ENCODE measurements at places on chromosomes 2 and 18.

- no peak for DNase-seq
Measured at GRCh38 chr2:165017966-165018596, 62.8 kb upstream of the SLC38A11 start.

GRCh38 chr2:147634826-147635225 is 210.0 kb upstream of the ACVR2A start:
- DNase-seq, result no peak

DNA sequence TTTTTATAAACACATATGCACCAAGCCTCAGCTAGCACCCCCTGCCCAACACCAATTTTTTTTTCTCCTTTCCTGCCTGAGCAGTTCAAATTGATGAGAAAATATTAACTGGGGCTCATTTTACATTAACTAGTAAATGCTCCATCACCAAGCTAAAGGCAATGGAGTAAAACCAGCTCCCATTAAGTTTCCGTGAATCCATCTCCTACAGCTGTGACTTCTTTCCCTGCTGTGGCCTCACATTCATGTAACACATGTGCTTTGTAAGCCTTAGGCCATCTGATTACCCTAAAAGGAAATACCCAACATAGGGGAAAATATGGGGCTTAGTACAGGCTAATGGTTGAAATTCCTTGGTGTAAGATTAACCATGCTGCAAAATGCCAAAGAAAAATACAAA is 60.8 kb downstream of the DNER start:
- DNase-seq, result no peak

GRCh38 chr2:201900362-201900761 is 94.0 kb downstream of the CDK15 start:
- DNase-seq, result no peak

DNA sequence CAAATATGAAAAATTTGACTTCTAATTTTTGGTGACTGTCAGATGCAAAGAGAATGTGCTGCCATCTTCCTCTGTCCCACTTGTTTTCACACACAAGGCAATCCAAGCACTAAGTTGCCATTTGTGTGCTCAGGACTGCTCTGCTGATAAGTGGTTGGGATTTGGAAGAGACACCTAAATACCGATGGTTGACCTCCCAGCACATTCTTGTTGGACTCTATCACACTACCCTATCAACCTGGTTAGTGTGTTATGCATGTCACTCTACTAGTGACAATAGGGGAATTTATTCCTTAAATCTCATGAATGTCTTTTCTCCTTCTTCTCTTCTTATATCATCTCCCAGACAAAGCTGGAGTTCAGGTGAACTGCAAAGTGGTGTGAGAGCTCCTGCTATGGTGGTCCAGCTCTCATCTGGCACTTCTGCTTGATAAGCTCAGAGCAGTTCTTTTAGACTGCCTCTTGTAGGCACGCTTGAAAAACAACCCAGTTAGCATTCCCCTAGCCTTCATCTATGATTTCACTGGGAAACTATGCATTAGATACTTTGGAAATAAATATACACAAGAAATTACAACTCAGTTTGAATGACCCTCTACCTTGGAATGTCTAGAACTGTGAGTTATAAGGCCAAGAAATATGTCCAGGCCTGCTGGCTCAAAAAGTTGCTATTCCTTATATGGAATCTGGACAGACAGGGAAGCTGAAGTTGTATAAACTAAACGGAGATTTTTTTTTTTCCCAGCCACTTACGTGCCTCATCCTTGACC is 404.8 kb downstream of the MEIS1 start:
- DNase-seq, result no peak

DNA sequence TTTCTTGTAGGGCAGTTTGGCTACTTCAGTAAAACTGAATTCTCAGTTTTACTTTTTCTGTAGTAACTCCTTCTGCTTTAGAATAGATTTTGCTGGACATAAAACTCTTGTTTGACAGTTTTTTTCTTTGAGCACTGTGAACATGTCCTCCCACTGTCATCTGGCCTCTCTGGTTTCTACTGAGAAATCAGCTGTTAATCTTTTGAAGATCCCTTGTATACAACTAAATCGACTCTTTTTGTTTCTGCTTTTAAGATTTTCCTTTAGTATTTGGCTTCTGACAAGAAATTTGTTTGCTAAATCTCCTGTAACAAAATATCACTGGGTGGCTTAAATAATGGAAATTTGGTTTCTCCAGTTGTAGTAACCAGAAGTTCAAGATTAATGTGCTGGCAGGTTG is 570.9 kb upstream of the RAB6C start:
- no peak for DNase-seq

GRCh38 chr2:236012155-236012554 is 156.0 kb downstream of the GBX2 start:
- DNase-seq, result no peak

- DNase-seq, result no peak
Measured at GRCh38 chr2:10794876-10795275, 17.7 kb downstream of the PDIA6 start.

DNA sequence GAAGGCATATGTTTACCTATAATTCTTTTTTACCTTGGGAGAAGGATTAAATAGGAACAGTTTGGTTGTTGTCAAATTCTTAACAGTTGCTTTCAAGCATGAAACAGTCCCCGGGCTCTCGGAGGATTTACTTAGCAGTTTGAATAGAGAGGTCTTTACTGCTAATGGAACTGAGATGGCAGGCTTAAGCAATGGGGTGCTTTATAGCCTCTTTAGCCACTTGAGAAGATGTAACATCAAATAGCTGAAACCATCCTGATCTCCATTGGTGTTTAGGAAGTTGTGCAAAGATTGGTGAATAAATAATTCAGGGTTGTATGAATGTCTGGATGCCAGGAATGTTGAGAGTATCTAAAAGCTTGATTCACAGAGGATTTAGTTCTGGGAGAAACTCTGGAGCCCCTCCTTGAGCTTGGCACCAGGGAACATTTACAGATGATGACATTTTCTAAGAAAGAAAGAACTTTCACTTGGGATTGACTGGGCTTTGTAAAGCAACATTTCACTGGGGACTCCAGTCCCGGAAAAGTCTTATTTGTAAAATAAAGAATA is 51.9 kb downstream of the PTPRM start:
- DNase-seq, result no peak

DNA sequence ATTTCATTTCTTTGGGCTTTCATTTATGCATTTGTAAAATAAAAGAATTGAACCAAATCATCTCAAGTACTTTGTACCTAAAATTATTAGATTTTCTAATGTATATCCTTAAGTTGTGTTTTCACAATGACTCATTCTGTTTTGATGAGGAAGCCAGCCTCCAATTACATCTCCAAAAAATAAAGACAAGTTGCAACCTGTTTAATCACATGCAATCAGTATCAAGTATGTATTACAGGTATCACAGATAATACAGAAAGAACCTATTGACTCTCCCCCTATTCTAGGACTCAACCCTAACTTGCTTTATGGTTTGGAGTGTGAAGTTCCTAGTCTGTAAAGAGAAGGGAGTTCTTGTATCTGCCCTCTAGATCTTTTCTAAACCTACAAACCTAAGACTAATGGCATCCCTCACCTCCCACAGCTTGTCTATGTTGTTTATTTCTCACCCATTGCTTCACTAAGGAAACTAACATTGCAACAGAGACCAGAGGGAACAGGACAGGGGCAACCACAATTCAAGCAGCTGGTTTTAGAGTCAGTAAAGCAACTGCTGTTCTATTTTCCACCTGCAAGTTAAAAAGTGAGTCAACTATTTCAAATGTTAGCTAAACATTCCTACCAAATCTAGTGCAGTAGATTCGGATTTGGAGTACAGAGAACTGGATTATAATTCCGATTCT is 141.1 kb upstream of the ETAA1 start:
- no peak for DNase-seq

DNA sequence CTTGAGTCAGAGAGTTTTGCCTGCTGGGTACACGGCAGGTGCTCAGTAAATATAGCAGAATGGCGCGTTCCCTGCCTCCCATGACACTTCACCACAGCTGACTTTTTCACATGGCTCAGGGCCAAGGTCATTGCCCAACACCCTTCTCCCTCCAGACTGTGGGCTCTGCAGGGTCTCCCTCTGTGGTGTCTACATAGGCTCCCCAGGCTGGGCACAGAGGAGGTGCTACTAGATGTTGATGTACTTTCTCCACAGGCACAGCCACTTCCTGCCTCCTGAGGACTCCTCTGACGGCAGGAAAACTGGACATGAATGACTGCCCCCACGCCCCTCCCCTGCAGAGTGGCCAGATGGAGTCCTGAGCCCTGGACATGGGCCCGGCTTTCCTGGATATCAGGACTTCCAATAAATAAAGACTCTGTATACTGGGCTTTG is 4.2 kb downstream of the CHCHD5 start:
- no peak for DNase-seq

- no peak for DNase-seq
Measured at GRCh38 chr2:25897506-25897905, 19.2 kb upstream of the ASXL2 start.

DNA sequence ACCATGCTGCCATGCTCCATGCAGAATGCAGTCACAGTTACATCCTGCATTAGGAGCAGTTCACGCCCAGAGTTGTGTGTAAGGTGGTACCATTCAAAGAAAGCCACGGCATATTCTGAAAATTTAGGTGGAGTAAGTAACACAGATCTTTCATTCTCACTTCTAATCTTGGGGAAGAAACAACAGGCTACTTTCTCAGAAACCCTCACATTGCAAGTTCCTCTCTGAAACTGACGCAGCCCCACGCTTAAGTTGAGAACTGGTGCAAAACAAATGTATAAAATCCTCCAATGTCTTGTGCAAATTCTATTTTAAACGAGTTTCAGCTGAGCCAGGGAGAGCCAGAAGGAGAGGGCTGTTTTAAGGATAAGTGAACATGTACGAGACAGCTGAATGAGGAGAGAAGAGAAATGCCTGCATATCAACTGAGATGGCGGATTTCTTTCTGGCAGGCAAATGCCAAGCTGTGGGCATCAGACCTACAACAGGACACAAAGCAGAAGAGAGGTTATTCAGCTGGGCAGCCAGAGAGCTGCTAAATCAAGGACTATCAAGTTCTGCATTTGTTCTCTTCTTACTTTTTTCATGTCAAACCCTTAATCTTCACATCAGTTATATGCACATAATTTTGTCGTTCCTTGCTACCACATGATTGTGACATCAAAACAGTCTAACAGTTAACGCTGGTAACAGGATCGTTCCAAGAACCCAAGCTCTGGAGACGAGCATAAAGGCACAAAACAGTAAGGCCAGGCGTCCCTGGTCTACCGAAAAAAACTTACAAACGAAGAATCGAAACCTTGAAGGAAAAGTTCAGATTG is 6.4 kb downstream of the ARL4C start:
- no peak for DNase-seq

DNA sequence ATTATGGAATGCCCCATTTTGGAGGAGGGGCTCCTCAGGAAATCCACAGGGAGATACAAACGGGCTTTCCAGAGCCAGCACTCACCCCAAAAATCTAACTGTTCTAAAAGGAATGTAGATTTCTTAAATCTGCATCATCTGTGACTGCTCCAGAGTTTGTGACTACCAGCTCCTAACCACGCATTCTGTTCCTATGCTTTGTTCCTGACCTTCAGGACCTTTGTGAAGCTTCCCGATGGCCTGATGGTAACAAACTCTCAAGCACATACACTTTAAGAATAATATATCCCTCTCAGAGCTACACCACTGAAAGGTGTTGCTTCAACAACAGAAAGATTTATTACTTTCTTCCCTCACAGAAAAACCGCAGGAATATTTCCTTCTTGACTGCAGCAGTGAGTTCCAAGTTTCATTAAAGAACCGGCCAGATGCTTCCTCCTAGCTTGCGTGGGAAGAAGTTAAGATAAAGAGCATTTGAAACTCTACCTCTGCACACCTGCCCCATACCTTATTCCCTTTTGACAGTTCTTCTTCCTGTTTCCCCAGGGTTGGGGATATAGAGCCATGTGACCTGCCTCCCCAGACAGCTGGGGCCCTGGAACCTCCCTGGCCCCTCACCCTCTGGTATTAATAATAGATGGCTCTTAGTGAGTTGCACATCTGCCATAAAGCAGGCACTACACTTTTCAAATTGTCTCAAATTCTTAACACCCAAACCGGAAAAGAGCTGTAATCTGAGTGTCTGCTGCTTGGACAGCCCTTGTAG is 40.2 kb upstream of the EML4 start:
- no peak for DNase-seq

GRCh38 chr2:26752656-26753055 is 11.4 kb upstream of the SLC35F6 start:
- no peak for DNase-seq

GRCh38 chr18:11668441-11669169 is 20.5 kb upstream of the GNAL start:
- DNase-seq, result no peak

- no peak for DNase-seq
Measured at GRCh38 chr2:145592361-145592760, 1072.4 kb upstream of the ZEB2 start.
